ENCODE measurements at places on chromosomes 1 and 21.

- DNase-seq: no peak
These were observed 572 bp downstream of the FUCA1 start for GRCh38 chr1:23867542-23867894.

- DNase-seq: no peak
These were observed 812.9 kb upstream of the ADGRL2 start for GRCh38 chr1:80987824-80988223.

GRCh38 chr1:91929250-91929649, 20.0 kb upstream of the BRDT start:
- no peak for DNase-seq

GRCh38 chr1:2448098-2448445, 28.0 kb upstream of the PLCH2 start:
- DNase-seq: no peak

- no peak for DNase-seq
These were observed 26.9 kb downstream of the TOMM20 start for GRCh38 chr1:235101558-235102258.

DNA sequence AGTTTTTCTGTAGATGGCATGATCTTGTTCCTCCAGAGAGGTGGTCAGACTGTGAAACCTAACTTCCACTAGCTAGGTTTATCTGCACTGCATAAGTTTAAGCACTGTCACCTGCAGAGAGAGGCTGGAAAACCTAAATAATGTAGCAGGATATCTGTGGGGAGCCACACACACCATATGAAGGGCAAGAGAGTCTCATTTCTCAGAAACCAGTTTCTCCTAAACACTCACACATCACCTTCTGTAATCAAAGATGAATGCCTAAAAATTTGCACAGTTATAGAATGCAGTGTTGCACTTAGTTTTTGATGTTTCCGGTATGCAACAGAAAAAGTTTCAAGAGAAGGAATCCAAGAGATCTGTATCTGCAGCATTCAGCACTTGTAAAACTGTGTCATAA, 654.6 kb downstream of the ADGRL2 start:
- no peak for DNase-seq

DNA sequence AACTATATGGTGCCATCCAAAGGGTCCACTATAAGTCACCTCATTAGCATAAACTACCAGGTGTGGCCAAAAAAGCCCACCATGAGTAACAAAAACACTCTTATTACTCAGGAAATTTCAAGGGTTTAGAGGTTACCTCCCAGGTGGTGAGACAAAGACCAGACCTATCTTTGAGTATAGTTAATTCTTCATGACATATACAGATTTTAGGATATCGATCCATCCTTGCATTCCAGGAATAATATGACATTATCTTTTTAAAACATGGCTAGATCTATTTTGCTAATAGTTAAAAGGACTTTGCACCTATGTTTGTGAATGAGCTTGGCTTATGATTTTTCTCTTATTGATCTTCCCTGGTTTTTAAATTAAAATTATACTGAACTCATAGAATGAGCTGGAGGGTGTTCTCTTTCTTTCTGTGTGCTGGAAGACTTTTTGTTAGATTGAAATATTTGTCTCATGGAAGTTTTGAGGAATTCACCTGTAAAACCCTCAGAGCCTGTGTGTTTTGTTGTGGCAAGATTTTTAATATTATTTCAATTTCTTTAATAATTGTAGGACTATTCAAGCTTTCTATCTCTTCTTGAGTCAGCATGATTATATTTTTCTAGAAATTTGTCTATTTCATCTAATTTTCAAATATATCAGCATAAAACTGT, 138.7 kb upstream of the SLC45A1 start:
- no peak for DNase-seq

GRCh38 chr1:45337630-45338325, 2.2 kb upstream of the TOE1 start:
- no peak for DNase-seq

GRCh38 chr1:209645574-209646452, 6.4 kb downstream of the LAMB3 start:
- no peak for DNase-seq

DNA sequence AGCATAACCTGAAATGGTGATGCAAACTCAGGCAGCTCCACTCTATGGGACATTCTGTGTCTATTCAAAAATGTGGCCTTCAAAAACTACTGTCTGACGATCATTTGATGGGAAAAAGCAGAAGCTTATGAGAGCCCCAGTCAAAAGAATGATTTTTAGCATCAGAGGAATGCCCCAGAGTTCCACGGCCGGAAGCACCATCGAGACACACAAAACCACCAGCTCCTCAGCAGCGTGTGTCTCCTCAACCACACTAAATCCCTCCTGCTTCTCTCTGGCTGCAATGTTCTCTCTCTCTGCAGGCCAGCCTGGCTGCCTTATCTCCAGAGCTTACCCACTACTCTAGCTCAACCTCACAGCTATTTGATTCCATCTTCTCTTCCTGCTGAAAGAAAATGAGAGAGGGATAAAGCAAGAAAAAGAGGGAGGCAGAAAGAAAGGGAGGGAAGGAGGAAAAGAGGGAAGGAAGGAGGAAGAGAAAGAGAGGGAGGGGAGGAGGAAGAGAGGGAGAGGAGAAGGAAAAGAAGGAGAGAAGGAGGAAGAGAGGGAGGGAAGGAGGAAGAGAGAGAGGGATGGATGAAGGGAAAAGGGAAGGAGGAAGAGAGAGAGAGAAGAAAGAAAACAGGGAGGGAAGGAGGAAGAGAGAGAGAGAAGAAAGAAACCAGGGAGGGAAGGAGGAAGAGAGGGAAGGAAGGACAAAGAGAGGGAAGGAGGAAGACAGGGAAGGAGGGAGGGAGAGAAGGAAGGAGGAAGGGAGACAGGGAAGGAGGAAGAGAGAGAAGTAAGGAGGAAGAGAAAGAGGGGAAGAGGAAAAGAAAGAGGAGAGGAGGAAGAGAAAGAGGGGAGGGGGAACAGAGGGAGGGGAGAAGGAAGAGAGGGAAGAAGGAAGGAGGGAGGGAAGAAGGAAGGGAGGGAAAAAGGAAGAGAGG, 33.5 kb upstream of the LAPTM5 start:
- DNase-seq: no peak

- no peak for DNase-seq
These were observed 73.5 kb downstream of the CD46 start for GRCh38 chr1:207825409-207825695.

DNA sequence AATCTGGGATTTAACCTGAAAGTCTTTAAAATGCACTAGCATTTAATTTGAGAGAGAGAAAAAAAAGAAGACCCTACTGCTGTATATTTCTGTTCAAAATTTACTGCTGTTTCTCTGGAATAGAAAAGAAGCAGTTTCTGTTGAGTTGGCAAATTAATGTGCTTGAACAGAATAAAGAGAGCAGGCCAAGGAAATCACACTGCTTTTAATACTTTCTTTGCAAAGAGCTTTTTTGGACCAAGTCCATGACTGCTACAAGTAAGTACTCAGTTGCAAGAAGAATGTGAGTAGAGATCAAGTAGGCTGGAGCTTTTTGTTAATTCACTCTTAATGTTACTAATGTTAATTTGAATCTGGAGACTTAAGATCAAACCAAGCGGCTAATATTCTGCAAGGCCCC, 336.2 kb upstream of the SGIP1 start:
- no peak for DNase-seq

- no peak for DNase-seq
These were observed 60.1 kb upstream of the PTGS2 start for GRCh38 chr1:186740324-186740723.

DNA sequence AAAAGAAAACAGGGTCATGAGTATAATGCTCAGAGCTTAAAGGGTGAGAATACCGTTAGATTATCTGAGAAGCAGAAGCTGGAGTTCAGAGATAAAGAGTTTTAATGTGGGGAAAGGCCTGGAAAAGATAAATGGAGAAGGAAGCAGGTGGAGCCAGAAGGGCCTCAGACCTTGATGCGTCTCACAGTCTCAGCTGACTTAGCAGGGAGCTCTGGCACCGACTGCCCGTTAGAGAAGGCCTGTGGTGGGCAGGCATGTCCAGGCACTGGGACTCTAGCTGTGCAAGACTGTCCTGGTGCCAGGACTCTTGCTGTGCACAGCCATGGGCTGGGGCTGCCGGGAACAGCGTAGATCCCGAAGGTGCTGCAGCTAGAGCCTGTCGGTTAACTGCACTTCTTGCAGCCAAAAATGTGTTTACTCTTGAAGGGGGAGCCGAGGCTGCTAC, 3.8 kb upstream of the SLAMF9 start:
- no peak for DNase-seq

GRCh38 chr1:239067058-239067457, 319.3 kb upstream of the CHRM3 start:
- no peak for DNase-seq

GRCh38 chr21:33301632-33302002, 23.2 kb upstream of the IFNAR1 start:
- DNase-seq: no peak

DNA sequence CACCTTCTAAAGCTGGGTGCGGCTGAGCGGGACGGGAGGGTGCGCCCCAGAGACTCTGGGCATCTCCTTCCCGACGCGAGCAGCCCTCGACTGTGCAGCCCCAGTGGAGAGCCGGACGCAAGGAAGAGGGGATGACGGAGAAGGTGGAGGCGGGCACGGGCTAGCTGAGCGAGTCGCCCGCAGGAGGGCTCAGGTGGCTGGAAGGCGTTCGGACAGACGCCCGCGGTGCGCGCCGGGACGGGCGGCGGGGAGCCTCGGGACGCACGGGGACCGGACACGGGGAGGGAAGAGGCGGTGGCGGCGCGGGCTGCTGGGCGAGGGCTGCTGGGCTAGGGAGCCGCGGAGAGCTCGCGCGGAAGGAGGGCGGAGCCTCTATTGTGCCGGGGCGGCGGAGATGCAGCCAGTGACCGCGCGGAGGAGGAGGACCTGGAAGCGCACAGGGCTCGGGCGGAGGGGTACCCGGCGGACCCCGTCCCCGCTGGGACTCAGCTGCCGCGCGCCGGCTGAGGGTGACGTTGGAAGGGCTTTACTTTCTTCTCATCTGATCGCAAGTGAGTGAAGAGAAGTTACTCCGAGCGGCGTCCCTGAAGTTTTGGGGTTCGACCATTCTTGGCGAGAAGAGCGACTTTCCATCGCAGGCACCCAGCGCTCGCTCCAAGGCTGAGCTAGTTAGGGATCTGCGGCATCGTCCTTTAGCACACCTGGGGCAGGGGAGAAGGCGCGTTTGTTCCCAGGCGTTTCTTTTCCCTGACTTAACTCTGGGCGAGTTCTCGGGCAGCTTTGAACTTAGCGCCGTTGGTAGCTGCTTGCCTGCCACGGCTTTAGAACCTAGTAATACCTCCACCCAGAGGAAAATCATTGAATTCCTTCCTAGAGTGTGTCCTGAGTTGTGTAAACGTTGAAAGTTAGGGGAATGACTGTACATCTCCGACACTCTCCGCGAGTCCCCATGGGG, at the start of gene OLFML2B:
Gene OLFML2B, minus strand, starts transcription at position 323 of the 955 bp plus-strand sequence. CDS start 439 bp downstream, outside the sequence.
- peak; percentile 32 for DNase-seq

- DNase-seq: no peak
These were observed 84.1 kb upstream of the RRP15 start for GRCh38 chr1:218200979-218201378.

GRCh38 chr1:26145041-26145959, 13.6 kb upstream of the FAM110D start:
- DNase-seq: peak; percentile 42

- DNase-seq: no peak
These were observed 2206.0 kb downstream of the MRPL39 start for GRCh38 chr21:23401278-23401677.

DNA sequence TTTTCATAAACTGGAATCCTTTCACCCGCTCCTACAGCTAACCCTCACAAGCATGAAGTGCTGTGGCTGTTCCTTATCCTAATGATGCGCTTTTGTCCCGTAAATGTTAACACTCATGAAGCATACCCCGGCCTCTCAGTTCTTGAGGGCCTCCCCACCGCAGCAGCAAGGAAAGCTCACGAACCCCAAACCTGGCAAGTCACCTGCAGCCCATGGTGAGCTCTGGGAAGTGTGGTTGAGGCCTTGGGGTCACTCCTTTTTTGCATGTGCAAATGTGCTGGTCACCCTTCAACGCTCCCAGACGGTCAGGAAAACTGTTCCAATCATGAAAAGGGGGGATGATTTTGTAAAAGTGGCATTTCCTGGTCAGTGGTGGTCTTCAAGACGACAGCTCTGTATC, 124.6 kb downstream of the PRDM2 start:
- DNase-seq: no peak

- DNase-seq: no peak
These were observed 20.4 kb downstream of the H3-3A start for GRCh38 chr1:226082959-226083301.

DNA sequence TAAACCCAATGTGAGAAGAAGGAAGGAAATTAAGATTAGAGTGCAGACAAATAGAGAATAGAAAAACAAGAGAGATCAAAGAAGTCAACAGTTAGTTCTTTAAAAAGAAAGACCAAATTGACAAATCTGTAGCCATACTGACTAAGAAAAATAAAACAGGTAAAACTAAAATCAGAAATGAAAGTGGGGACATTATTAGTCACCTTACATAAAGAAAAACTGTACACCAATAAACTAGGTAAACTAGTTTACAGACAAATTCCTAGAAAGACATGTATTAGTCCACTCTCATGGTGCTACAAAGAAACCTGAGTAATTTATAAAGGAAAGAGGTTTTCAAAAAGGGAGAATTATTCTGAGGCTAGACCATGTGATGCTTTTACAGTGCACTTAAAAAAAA, 22.3 kb downstream of the BLZF1 start:
- no peak for DNase-seq

GRCh38 chr1:217135987-217136894, 413.0 kb upstream of the ESRRG start:
- DNase-seq: no peak

DNA sequence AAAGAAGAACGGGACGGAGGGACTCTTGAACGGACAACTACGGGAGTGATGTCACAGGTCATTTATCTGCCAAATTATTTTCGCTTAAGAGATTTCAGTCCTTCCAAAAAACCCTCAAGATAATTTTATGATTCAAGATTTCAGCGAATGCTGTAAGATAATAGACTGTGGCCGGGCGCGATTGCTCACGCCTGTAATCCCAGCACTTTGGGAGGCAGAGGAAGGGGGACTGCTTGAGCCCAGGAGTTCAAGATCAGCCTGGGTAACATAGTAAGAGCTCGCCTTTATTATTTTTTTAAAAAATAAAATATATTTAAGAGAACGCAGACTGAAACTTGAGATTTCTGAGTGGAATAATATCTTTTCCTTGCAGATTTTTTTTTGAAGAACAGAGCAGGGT, 609 bp downstream of the RWDD2B start:
- no peak for DNase-seq

DNA sequence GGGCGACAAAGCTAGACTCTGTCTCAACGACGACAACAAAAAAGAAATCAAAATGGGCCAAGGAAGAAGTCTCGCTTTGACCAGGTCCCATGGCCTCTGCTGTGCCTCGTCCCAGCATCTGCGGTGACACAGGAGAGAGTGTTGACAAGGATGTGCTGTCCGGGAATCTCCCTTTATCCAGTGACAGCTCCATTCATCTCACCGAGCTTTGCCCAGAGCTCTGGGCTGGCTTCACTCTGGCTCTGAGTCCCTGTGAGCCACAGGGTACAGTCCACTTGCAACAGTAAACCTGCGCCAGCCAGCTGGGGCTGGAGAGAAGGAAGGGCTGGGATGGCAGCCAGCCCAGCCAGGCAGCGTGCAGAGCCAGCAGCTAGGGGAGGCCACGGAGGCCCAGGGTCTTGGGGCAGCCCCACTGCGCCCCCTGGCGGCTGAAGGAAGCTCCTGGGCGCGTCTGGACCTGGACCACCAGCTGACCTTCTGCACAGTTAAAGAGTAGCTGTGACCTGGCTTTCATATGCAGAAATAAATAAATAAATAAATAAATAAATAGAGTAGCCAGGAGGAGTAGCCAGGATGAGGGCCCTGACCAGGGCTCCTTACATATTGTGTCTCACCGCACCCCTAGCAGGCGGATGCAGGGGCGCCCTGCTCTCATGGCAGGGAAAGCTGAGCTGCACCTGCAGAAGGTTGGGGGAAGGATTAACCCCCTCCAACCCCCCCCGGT, 29.7 kb downstream of the ENO1 start:
- peak; percentile 53 for DNase-seq

Data from stimulated activated CD8-positive, alpha-beta memory T cell treated with anti-CD3 and anti-CD28 coated beads, Interleukin-7, amount 100 ng/mL, for 48 hours (primary cell).